ENCODE measurements at places on chromosomes 2 and 18.
A peak's percentile ranks its signal among the peaks of the same experiment; 100 is the strongest.

GRCh38 chr2:68787356-68787755, 52.7 kb downstream of the ARHGAP25 start:
- no peak for DNase-seq

DNA sequence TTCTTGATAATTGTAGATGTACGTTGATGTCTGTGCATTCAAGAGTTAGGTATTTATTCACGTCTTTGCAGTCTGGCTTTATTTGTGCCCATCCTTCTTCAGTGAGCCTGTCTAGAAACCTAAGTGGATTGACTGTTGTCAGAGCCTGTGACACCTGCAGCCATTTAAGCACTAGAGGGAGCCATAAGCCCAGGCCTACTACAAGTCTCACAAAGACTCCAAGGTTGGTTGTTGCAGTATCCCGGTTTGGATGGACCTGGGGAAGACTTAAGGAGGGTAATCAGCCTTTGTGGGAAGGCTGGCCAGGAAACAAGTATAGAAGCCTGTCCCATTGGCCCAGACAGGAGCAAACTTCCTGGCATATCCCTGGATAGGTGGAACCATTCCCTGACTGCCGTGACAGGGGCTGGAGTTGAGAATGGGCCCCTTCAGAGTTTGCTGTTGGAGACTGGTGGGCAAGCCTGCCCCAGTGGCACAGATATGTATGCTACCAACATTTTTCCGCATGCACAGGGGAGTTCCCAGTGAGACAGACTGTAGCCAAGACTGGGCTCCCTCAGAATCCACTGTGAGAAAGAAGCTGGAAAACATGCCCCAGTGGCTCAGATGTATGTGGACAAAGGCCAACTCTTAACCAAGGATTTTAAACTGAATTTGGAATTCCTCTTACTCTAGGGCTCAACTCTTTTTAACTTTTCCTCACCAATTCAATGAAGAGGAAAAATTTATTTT, 9.3 kb upstream of the LRRC30 start:
- peak; percentile 70 for DNase-seq

DNA sequence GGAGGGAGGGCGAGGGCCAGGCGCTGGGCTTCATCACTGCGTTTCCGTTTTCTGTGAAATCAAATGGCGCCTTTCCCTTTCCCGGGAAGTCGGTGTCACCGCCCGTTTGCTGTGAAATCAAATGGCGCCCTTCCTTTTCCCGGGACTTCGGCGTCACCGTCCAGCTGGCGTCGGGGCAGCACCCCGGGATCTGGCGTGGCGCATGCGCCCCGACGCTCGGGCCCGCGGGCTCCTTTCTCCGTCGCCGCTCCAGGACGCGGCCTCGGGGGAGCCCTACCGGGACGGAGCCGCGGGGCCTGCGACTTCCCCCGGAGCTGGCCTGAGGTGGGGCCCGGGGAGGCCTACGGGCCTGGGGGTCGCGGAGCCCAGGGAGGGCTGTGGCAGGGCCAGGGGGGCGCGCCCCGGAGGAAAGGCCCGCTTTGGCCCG, at the start of gene FAM228A:
Gene FAM228A, plus strand, starts transcription at position 203 of the 427 bp plus-strand sequence. CDS start 428 bp downstream, outside the sequence.
- no peak for DNase-seq

GRCh38 chr2:226183550-226183949, 616.1 kb downstream of the IRS1 start:
- DNase-seq, result no peak

GRCh38 chr2:43559391-43560230, 36.2 kb downstream of the THADA start:
- DNase-seq, result no peak

DNA sequence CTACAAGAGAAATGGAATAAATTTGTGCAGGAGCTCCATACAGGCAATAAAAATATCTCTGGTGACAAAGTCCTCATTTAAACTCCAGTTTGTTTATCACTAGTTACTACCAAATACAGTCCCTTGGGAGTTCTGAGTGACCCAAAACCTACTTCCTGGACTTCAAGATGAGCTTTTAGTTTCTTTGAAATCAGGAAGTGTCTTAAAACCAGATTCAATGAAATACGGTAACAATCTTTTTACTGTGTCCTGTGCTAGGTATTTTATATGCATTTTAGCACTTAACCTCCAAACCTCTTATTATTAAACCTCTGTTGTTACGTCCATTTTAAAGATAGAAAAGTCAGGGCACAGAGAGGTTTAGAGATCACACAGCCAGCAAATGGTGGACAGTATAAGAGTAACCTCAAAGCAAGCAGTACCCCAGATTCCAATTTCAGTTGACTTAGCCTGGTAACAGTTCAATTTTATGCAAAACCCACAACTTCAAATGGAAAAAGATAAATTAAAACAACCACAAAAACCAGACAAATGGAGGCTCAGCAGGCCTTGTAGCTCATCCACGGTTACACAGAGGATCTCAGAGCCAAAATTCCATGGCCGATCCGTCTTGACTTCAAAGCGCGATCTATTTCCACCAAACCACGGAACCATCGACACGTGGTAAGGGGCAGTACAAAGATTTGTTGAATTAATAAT, 1.3 kb upstream of the KCMF1 start:
- DNase-seq, result no peak

- no peak for DNase-seq
Measured at GRCh38 chr2:28350196-28350595, 42.5 kb upstream of the FOSL2 start.

DNA sequence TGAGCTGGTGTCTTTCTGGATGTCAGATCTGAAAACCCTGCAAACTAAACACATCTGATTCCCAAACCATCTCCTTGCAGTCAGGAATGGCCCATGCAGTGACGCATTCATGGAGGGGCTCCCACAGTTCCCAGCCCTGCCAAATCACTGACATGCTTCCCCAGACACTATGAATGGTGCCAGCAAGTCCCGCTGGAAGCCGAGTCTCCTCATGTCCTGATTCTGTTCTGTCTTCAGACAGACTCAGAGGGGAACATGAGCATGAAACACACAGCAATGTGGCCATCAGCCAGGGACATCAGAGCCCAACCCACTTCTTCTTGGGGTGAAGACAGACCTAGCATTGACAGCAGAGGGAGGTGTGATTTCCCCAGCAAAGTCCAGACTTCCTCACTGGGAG, 83.7 kb downstream of the TTC32 start:
- DNase-seq, result no peak

DNA sequence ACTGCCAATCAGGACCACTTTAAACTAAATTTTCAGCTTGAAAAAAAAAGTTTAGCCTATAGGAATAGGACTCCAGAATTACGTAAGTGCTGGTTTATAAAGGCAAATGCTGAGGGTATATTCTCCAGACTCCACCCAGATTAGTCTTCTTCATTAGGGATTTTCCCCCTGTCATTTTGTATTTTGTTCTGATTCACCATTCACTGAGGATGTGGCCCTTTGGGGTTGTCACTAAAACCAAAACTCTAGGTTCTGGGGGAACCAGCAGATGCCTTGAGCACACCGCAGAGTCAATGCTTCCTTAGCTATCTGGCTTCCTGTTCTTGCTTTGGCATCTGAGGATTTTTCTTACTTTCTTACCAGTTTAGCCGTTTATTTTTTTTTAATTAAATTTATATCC, 10.5 kb downstream of the SCYGR4 start:
- no peak for DNase-seq

GRCh38 chr18:51716277-51716676, 518.8 kb upstream of the MEX3C start:
- DNase-seq, result no peak

GRCh38 chr2:220783671-220784070, 788.4 kb downstream of the EPHA4 start:
- no peak for DNase-seq

DNA sequence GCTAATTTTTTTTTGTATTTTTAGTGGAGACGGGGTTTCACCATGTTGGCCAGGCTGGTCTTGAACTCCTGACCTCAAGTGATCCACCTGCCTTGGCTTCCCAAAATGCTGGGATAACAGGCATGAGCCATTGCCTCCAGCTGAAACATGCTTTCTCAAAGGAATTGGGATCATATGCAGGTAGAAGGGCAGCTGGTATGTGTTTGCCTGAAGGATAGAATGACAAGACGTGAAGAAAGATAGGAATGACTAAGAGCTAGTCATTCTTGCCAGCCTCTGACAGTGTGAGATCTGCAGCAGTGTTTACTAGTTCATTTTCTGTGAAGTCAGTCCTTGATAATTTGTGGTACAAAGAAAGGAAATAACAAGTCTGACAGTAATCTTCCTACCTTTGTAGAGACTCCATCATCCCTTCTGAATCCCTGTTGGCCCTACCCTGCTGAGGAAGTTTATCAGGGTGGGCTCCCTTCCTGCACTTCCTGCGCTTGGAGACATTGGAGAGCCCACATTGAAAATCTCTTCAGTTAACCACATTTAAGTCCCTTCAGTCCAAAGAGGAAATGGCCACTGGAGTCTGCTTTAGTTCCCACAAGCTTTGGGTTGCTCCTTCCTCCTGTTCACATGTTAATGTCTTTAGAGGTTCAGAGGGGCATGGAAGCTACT, 14.7 kb downstream of the CFLAR start:
- DNase-seq, result no peak

GRCh38 chr2:17558053-17558452, 17.6 kb downstream of the VSNL1 start:
- DNase-seq, result no peak

DNA sequence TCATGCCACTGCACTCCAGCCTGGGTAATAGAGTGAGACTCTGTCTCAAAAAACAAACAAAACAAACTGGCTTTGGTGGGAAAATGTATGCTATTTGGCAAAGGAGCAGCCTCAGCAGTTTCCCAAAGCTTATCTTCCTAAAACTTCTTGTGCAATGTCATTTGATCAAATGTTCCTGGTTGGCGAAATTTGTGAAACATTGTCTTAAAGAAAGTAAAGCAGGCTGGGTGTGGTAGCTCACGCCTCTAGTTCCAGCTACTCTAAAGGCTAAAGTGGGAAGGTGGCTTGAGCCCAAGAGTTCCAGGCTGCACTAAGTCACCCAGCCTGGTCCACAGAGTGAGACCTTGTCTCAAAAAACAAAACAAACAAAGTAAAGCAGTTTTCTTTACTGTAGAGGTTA, 17.3 kb upstream of the TAF4B start:
- no peak for DNase-seq

- DNase-seq, result no peak
Measured at GRCh38 chr18:44705075-44705675, 24.5 kb downstream of the SETBP1 start.

DNA sequence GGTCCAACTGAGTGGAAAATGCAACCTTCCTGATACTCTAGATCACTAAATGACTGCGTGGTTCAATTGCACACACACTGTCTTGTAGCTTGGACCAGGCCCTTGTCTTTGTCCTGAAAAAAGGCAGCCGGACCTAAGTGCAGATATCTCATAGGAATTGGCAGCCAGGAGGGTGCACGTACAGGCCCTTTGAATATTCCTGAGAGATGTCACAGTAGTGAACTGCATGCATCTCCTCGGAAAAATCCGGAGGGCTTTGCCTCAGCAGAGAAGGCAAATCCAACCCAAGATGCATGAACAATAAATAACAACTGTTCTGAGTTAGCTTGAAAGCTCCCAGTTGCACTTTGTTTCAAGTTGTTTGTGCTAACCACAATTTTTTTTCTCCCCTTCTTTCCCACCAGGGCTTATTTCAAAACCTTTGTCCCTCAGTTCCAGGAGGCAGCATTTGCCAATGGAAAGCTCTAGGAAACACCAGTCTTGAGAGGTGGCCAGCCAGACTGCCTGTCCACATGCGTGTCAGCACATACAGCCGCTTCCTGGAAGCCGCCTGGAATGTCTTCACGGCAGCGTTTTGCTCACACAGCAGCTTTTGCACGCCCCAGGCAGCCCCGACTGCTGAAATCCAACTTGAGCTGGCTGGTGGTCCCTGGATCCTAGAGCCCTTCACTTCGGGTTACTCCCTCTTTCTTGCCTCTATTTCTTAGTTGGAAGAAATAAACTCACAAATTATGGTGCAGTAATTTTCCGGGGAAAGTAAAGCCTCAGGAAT, 54.4 kb upstream of the FOSL2 start:
- no peak for DNase-seq

GRCh38 chr2:29920130-29920577, 1.2 kb downstream of the ALK start:
- DNase-seq, result no peak

DNA sequence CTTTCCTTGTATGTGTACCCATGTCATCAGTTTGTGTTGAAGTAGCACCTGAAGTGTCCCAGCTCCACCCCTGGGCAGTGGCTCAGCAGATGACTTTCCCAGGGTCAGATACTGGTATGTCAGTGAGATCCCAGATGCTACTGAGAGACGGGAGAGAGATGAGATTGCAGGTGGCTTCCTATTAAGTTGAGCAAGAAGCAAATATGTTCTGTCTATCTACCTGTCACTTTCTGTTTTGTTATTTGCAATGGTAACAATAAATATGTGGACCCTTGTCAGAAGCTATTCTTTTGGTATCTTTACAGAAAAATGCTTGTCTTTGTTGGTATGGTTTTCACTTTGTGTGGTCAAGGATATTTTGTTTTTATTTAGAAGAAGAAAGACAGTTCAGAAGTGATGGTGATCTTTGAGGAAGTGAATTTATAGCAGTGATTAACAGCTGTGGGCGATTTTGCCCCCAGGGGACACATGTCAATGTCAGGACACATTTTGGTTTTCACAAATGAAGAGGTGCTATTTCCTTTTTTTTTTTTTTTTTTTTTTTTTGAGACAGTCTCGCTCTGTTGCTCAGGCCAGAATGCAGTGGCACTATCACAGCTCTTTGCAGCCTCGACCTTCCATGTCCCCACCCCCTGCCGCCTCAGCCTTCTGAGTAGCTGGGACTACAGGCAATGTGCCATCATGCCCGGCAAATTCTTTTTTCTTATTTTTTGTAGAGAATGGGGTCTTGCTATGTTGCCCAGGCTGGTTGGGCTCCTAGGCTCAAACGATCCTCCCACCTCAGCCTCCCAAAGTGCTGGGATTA, 21.4 kb downstream of the MGAT5 start:
- no peak for DNase-seq

DNA sequence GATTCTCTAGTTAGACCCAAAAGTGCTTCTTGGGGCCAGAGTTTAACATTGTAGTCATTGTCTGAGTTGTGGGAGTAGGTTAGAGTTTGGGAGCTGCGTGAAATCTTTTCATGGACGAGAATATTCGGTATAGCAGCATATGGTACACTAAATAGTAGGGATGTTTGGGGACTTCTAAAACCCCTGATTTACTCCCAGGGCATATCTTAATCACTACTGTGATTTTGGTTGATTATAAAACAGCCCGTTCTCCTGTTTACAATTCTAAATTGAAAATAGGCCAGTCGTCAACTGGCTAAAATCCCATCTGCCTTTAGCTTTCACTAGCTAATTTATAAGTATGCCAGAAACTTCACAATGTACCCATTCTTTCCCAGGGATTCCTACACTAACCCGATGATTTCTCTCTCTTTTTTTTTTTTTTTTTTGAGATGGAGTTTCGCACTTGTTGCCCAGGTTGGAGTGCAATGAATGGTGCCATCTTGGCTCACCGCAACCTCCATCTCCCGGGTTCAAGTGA, 44.3 kb downstream of the MOB4 start:
- DNase-seq, result no peak

GRCh38 chr2:44789971-44790721, 151.4 kb upstream of the SIX3 start:
- no peak for DNase-seq

GRCh38 chr2:38711558-38711957, 39.6 kb downstream of the SRSF7 start:
- no peak for DNase-seq

All from LNCaP clone FGC (cell line).